ENCODE measurements at places on chromosomes 4 and X.

- DNase-seq: peak; percentile 57
These were observed 37.8 kb upstream of the SLC9A7 start for GRCh38 chrX:46796574-46797191.

DNA sequence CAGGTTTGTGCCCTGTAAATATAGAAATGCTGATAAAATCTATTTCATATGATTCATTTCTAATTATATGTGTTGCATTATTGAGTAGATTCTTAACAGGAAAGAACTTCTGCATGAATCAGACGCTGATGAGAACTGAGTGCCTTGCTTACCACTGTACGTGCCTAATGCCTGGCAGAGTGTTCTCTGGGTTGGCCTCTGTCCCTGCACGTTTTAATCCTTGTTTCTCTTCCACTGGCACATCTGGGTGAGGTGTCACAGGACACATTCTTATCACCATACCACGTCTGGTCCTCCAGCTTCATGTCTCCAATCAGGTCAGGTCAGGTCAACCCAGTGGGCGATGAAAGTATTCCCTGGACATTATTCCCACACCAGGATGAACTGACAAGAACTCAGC lies 53.6 kb downstream of the KLF3 start:
- no peak for DNase-seq

DNA sequence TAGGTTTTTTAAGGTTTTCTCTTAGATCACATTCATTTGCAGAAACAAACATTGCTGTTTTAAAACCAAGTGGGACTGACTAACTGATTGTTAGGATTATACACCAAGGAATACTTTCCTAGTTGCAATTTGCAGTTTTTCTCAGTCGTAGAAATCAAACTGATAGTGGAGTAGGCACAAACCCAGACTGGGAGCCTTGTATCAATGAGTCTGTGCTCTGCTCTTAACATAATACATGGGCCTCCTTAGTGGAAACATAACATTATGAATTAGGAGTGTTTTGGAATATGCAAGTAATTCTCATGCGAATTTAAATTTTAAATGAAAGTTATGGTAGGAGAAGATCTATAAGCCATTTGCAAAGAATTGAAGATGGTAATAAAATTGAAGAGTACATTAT lies 223.5 kb downstream of the CLCN4 start:
- DNase-seq: no peak

DNA sequence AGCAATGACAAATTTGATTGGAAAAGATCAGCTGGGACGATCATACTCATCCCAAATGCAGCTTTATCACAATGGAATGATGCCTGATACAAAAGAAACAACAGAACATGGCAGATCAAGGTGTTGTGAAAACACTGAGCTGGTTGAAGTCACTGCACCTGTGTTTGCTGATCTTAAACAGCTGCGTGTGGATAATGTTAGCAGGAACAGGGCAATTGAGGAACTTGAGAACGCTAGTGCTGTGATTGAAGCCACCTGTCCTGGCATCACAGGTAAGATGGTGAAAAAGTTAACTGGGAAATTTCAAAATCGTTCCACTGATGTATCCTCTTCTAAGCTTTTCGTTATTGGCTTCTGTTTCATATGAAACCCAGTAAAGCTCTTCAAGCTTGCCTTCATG lies 27.4 kb upstream of the SOD3 start:
- peak; percentile 39 for DNase-seq

- no peak for DNase-seq
These were observed 71.0 kb downstream of the UCHL1 start for GRCh38 chr4:41327770-41328169.

GRCh38 chr4:94880956-94881355 lies 123.2 kb downstream of the BMPR1B start:
- DNase-seq: no peak

DNA sequence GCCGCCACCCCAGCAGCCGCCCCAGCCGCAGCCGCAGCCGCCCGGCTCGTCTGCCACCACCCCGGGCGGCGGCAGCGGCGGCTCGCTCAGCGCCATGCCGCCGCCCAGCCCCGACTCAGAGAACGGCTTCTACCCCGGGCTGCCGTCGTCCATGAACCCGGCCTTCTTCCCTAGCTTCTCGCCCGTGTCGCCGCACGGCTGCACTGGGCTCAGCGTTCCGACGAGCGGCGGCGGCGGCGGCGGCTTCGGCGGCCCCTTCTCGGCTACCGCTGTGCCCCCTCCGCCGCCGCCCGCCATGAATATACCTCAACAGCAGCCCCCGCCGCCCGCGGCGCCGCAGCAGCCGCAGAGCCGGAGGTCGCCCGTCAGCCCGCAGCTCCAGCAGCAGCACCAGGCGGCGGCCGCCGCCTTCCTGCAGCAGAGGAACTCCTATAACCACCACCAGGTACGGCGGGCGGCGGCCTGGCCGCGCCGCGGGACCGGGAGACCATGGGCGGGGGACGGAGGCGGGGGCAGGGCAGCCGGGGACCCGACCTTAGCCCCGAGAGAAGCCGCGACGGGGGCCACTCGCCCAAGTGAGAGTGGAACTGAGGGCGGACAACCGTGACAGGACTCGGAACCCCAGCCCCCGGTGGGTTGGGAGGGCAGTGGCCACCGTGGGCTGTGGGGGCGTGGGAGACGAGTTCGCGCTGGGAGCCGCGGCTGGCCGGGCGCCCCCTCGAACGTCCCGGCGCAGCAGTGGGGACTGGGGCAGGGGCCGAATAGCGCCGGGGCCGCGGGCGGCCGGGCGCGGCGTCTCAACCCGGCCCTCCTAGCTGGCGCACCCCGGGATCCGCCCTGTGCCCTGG lies 1.8 kb downstream of the CPEB2 start:
- DNase-seq: peak; percentile 52

GRCh38 chr4:89213382-89213701 lies 94.3 kb downstream of the GPRIN3 start:
- DNase-seq: no peak

- no peak for DNase-seq
These were observed 43.8 kb downstream of the CDX4 start for GRCh38 chrX:73490661-73491060.

DNA sequence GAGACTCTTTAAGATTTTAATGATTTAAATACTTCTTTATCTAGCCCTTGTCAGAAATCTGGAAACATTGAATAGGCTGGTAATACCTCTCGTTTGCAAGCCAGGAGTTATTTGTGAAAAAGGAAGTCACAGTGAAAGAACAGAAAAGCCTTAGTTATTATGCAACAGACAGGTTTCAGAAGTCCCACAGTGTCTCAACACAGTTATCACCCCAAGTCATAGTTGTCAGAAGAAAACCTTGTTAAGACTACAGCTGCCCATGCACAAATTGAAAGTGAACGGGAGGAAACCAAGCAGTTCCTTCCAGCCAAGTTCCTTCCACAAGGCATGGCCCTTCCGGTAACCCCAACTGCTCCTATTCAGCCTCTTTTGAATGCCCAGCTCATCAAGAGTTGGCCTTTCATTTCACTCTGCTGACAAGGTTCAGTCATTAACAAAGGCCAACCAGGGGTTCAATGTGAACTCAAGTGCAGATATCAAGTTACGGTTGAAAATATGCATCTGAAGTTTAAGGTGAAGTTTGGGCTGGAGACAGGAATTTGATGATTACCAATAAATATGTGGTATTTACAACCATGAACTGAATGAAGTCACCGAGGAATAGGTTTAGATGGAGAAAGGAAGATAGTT lies 15.6 kb downstream of the ALPK1 start:
- no peak for DNase-seq

DNA sequence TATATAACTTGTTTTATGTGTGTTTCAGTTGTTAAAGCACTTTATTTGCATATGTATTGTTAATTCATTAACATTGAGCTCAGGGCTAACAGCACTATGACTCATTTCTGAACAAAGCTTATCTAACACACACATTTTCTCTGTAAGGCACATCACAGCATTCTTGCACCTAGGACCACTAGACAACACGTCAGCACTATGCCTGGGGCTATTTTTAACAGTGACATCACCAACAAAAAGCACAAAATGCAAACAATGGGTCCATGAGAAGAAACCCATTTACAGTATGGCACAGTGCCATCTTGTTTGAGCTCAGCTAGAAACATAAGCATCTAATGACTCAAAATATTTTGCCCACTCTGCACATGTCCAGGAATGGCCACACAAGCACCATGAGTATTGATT lies 124.4 kb downstream of the RELL1 start:
- DNase-seq: peak; percentile 34

DNA sequence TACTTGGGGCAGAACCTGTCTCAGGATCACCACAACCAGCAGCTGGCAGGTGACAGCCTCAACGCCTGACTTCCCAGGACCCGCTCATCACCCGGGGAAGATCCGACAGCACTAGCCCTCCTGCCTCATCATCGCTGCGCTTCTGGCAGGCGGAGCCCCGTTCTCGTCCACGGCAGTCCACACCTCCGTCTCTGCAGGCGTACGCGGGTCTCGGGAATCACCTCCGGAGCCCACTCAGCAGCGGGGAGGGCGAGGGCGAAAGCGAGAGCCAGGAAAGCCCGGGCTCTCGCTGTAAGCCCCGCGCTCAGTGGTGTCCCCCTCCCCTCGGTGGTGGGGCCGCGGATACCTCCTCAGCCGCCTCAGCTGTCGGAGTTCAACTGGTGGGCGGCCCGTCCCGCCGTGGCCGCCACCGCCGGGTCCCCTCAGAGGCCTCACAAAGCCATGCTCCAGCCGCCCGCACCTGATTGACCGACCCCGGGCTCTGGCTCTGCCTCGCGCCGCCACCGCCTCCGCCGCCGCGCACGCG lies 518 bp upstream of the CNKSR2 start:
- DNase-seq: peak; percentile 49

GRCh38 chr4:147736458-147736857 lies 4.6 kb downstream of the ARHGAP10 start:
- DNase-seq: no peak

GRCh38 chrX:499870-500364 lies 113.2 kb upstream of the PPP2R3B start:
- DNase-seq: no peak

- no peak for DNase-seq
These were observed 69.9 kb upstream of the ESX1 start for GRCh38 chrX:104324461-104325212.

DNA sequence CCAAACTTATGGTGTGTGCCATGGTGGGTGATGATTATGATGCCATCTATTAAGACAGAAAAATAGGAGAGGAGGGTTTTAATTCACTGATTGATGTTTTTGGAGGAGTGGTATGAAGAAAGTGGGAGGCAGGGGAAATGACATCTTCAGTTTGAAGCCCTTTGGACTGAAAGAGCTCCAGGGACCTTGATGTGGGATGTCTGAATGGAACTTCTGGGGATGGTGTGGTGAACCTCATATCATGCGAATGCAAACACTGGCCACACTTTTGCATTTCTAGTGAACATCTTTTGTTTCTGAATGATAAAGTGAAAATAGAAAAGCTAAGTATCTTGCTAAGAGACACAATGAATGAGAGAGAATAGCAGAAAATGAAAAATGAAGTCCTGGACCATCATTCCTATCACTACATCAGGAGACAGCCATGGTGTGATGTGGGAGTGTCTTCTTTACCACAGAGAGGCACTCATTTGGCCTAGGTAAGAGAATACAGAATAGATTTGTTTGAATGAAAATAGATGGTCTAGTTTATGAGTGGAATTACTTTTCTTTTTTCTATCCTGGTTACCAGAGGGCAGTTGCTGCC lies 123.5 kb downstream of the ZNF827 start:
- no peak for DNase-seq

DNA sequence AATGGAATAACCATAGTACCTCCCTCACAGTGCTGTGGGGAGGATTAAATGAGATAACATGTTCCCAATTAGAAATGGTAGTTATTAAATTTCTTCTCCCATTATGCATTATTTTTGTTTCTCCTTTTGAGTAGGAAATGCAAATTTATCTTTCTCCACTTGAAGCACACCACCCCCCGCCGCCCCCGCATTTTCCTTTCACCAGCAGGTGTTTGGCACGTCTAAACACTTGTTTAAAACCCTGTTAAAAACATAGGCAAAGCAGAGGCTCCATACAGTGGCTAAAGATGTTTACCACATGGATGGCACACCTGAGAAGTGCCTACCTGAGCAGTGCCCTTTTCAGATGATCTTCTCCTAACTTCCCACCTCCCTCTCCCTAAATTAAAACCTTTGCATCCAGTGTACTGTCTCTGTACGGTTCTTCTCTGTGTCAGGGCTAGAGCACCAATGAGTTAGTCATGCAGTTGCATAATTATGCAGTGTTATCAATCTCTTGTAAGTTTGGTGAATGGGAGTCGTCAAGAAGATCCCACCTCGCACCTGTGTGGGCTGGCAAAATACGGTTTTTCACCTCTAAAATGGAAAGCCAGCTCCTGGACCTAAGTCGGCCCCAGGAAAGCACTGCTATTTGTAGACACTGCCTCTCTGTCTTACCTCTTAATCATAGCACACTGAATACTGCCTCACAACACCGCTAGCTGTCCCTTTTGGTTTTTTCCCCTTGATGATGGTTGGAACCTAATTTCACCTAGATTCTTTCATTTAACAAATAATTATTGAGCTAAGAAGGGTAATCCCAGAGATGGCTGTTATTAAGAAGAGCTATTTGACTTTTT lies 122.0 kb downstream of the CT47B1 start:
- no peak for DNase-seq

DNA sequence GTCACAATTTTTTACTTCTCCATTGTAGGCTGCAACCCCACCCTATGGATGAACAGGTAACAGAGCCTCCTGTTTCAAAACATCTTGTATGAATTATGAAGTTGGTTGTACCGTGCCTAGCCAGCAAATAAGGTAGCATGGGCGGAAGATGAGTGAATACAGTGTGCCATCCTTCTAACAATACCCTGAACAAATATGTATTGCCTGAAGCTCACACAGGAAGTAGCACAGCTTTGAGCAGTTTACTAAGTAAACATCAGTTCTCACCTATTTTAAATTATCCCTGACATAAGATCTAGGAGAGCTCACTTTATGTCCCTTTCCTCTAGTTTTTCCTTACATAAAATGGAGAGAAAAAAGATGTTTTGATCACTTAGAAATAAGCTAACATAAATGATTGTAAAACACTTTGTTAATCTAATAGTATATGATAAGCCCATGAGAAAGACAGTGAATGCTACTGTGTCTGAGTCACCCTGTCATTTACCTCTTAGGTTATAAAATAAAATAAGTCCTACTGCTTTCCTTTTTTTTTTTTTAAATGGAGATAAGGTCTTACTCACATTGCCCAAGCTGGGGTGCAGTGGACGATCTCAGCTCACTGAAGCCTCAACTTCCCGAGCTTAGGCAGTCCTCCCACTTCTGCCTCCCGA lies 36.6 kb downstream of the GRSF1 start:
- DNase-seq: no peak

DNA sequence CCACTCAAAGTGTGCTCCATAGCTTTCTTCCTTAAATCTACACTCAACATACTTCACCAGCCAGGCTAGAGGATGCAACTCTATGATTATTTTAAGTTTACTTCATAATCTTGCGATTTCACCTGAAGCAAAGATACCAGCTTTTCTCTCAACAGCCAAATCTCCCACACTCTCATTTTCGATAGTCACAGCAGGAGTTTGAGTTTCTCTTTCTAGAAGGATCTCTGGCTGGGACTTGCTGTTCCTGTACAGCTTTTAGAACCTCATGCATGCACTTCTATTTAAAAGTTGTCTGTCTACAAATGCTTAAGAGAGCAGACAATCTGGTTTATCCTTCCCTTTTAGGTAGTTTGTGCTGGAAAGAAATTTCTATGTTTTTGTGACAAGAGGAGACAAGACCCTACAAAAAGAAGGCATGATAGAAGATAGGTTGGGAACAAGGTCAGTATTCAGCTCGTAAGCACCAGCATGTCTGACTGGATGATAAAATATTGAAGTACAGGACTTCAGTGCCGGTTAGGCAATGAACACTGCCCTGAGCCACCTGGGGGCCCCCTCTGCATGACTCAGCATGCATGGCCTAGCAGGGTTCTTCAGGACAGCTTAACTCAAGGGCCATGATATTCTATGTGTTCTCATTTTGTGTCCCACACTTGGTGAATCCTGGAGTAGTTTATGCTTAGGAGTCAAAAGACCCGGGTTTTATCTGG lies 65.6 kb downstream of the ATXN3L start:
- DNase-seq: no peak

Measured in NCI-H2081 (cell line).